ENCODE measurements at places on chromosomes 2 and 18.

GRCh38 chr18:50133526-50133925 is 61.4 kb downstream of the MYO5B start:
- DNase-seq = no peak

GRCh38 chr2:171553858-171554257 is 31.6 kb downstream of the CYBRD1 start:
- no peak for DNase-seq

DNA sequence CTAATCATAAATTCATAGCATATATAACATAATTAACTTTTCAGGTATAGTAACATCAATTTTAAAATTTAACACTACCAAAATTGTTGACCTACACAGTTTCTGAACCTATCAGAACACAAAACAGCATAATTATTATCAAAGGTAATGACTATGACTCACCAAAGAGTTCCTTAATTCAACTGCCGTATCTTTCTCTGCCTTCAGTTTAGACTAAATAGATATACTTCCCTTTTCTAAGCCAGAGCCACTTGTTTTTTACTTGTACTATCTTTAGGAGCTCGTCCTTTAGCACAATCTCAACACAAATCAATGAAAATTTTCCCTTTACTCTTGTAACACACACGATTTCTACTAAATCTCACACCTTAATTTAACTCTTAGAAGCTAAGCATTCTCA is 54.4 kb downstream of the CCDC88A start:
- no peak for DNase-seq

DNA sequence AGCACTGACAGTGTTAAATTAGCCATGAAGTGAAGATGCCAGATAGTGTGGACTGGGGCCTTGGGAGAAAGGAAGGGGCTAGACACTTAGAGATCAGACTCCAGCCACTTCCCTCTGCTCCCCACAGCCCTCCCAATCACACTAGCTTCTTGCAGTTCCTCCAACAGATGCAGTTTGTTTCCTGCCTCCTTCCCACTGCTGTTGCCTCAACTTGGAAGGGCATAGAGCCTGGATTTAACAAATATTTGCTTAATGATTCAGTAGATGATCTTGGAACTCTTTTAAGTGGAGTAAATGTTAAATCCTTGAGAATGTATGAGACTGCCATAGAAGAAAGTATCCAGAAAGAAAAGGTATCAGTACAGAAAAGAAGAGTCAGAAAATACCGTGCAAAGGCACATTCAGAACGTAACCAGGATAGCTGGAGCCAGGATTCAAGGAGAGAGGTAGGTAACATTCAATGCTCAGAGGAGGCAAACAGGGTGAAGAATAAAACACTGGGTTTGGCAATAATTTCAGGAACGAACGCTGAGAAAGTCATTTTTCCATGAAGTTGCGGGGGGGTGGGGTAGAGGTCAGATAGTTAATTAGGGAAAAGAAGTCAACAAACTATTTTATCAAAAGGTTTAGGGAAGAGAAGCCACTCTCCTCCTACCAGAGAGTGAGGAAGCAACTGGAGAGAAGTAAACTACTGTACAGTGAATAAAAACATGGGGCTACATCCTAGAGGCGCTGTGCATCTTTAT is 1.3 kb upstream of the BZW1 start:
- DNase-seq = no peak

DNA sequence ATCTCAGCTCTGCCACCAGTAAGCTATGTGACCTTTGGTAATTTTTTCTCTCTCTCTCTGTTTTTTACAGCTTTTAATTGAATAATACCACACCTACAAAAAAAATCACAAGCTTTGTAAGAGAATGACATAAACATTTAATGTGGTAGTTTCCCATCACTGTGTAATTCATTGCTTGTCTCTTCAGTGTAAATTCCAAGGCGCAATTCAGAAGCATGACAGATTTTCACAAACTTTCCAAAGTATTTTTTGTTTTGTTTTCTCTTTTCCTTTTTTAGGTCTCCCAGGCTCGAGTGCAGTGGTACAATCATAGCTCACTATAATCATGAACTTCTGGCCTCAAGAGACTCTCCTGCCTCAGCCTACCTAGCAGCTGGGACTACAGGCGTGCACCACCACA is 25.0 kb upstream of the PPM1B start:
- no peak for DNase-seq

DNA sequence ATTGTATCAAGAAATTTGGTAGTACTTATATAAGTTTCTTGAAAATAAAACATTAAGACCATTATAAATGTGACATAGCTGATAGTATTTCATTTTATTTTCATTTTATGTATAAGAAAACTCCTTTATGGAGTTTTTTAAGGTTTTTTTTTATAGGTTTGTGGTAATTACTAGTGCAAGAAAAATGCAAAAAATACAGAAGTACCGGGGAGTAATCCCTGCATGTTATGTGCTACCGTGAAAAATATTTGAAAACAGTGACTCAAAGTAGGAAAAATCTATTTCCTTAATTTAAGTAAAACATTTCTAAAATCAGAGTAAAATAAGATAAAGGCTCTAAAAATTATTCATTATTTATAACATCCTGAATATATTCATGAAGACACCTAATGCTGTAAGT is 21.6 kb downstream of the ZSWIM2 start:
- no peak for DNase-seq

- DNase-seq = no peak
These were observed 62.5 kb upstream of the POMC start for GRCh38 chr2:25230948-25231311.

DNA sequence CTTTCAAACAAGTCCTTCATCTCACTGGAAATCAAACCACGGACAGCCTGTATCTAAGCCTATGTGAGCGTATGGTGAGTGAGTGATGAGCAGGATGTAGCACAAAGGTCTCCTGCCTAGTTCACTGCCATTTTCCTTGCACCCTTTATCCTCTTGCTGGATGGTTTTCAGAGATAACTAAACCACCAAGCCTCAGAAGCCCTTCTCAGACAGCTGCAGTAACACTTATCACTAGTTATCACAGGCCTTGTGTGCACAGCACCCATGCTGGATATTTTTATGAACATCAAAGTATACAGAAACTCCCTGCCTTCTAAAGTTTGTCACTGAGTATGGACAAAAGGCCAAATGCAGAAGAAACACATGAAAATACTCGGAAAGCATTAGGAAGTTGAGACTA is 69.5 kb downstream of the C1D start:
- DNase-seq = no peak

- DNase-seq = no peak
These were observed 25.1 kb upstream of the ODC1 start for GRCh38 chr2:10473121-10473756.

- no peak for DNase-seq
These were observed 16.8 kb downstream of the GNLY start for GRCh38 chr2:85710687-85711577.

DNA sequence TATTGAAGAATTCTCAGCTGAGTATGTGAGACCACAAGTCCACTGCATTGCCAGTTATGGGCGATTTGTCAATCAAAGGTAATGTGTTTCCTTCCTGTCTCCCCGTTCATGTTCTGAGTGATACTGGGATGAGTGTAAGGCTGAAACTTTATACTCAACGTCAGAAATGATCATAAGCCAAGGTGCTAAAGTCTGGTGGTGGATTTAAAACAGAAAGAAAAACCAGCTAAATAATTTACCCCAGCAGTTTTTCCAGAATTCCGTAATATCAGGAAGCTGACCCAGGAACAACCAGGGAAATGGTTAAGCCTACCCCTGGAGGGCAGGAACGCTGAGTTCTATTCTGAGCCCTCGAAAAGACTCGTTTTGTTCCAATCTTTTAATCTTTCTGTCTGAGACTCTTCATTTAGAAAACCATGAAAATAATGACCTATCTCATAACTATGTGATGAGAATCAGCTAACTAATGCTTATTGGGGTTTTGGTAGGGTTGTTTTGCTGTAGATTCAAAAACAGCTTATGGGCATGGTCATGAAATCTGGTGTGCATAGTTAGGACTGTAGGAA is 149.6 kb downstream of the LAMA3 start:
- no peak for DNase-seq

- DNase-seq = no peak
These were observed 1400.7 kb upstream of the ACVR2A start for GRCh38 chr2:146444085-146444484.

GRCh38 chr18:54151376-54151775 is 73.1 kb downstream of the MBD2 start:
- no peak for DNase-seq

DNA sequence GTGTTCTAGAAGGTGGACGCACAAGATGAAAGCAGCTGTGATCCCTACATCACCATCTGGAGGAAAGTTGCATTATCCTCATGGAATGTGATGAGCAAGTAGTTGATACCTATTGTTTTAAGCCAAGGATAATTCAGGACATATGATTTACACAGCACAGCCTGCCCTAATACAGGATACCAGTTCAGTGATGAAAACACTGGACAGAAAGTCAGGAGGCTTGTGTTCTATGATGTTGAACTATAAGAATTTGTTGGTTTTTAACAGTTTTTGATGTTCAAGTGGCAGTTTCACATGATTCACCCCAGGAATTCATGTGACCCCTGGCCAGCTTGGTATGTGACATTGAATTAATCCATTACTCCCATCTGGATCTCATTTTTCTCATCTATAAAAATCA is 6.2 kb upstream of the CHST10 start:
- no peak for DNase-seq

DNA sequence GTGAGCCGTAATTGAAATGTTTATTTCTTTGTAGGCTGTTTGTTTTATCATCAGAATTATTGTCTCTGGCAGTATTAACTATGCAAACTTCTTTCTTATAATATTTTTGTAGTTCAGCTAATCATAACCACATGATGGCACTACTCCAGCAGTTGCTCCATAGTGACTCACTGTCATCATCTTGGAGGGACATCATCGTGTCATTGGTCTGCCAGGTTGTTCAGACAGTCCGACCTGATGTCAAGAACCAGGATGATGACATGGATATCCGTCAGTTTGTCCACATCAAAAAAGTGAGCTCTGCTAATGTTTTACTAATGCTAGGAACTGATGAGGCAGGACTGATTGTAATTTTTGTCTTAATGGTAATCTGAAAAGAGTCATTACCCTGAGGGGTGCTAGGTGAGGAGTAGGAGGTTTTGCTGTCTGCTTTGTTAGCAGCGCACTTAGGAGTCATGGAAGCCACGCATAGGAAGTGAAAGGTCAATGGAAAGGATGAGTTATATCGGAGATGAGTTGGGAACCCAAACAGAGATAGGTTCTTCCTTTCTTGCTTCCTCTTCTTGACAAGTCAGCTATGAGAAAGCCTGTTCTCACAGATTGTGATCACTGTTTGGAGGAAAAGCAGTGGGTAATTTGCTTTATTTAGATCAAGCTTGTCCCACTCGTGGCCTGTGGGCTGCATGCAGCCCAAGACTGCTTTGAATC is 49.2 kb downstream of the PIKFYVE start:
- DNase-seq = no peak

DNA sequence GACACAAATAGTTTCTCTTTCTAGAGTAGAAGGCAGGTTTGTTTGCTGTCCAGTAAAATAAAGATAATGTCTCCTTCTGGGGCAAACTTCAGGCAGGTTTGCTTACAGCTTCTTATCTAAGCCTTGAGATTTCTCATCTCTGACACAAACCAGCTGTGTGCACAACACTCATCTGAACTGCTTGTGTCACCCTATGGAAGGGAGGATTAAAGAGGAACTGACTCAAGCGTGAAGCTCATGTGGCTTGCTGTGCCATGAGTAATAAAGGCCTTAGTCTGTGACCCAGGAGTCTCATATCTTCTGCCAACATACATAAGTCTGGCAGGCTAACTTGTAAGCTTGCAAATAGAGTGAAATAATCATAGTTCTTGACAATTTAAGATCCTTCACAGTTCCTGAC is 24.2 kb upstream of the CPO start:
- peak; percentile 31 for DNase-seq

DNA sequence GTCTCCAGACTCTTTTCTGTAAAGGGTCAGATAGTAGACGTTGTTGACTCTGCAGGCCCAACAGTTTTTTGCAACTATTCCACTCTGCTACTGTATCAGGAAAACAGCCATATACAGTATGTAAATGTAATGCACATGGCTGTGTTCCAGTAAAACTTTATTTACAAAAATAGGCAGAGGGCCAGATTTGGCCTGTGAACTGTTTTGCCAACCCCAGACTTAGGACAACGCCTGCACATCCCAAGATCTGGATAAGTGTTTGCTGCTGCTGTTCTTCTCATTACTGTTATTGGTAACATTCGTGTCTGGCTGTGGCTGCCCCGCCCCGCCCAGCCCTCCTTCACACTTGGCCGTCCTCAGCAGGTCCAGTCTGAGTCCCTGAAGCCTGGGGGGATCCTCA is 94.6 kb upstream of the MCFD2 start:
- DNase-seq = no peak

- no peak for DNase-seq
These were observed 617.2 kb upstream of the CDH7 start for GRCh38 chr18:65133610-65134009.

DNA sequence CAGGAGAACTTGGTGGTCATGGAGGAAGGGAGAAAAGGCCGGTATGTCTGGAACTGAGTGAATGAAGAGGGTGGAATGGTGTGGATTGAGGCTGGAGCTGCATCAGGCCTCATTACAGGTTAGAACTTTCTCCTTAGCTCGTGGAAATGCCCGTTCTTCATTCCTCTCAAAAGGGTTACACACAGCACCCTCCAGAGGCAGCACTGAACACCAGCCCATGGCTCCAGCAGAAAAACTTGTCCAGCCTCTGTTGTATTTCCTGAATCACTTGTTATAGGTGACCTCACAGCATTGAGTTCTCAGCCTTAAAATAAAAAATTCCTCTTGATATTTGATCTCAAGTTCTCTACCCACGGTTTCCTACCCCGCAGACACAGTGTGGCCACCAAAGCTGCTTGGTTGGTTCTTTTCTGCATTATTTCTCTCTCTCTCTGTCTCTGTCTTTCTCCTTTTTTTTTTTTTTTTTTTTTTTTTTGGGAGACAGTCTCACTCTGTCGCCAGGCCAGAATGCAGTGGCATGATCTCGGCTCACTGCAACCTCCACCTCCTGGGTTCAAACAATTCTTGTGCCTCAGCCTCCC is 89.6 kb downstream of the ITGB1BP1 start:
- DNase-seq = peak; percentile 36

DNA sequence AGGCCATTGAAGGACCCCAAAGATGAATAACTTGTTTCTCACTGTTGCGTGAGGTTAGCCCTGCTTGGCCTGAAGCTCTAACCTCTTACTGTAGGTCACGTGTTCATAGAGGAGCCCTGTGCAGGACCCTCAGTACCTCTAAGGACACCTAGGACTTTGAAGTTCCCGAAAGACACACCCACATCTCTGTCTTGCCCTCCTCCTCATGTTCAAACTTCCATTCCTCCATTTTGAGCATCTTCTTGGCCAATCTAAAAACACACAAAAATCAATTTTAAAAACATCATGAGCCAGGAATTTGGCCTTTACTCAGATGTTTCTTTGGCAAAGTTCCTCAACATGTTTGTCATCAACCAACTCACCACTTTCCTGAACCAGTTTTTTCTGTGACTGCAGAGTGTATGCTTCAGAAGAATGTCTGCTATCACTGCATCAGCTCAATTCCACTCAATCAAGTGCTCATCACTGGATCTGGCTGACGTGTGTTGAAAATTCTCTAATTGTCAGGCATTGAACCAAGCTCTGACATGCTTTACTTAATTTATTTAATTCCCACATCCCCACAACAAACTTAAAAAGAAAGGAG is 101.6 kb downstream of the AP1S3 start:
- no peak for DNase-seq

All from activated CD4-positive, alpha-beta T cell treated with anti-CD3 and anti-CD28 coated beads for 48 hours (primary cell).